Activated T-cell treated with anti-CD3 and anti-CD28 coated beads for 1 hour (primary cell): ENCODE measurements at places on chromosomes 6 and 20.
A peak's percentile ranks its signal among the peaks of the same experiment; 100 is the strongest.

DNA sequence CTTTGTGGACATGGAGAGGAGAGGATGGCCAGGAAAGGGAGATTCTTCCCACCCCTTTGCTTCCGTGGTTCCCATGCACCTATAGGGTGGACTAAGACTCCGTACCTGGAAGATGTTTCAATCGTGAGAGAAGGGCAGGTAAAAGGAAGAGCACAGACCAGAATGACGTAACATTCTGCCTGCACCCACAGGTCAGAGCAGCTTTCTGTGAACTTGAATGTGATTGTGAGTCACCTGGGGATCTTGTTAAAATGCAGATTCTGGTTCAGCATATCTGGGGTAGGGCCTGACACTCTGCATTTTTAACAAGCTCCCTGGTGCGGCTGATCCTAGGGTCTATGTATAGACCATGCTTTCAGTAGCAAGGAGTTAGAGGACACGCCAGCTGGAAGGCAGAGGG is 164.1 kb upstream of the SGK1 start:
- no peak for DNase-seq

- DNase-seq: no peak
These were observed 177.3 kb upstream of the TSHZ2 start for GRCh38 chr20:52794853-52795252.

- peak; percentile 22 for DNase-seq
These were observed 139.1 kb downstream of the KIF16B start for GRCh38 chr20:16434062-16434664.

- no peak for DNase-seq
These were observed 14.4 kb upstream of the RIPPLY2 start for GRCh38 chr6:83838727-83839126.

- no peak for DNase-seq
These were observed 68.5 kb downstream of the FOXC1 start for GRCh38 chr6:1678201-1678600.

DNA sequence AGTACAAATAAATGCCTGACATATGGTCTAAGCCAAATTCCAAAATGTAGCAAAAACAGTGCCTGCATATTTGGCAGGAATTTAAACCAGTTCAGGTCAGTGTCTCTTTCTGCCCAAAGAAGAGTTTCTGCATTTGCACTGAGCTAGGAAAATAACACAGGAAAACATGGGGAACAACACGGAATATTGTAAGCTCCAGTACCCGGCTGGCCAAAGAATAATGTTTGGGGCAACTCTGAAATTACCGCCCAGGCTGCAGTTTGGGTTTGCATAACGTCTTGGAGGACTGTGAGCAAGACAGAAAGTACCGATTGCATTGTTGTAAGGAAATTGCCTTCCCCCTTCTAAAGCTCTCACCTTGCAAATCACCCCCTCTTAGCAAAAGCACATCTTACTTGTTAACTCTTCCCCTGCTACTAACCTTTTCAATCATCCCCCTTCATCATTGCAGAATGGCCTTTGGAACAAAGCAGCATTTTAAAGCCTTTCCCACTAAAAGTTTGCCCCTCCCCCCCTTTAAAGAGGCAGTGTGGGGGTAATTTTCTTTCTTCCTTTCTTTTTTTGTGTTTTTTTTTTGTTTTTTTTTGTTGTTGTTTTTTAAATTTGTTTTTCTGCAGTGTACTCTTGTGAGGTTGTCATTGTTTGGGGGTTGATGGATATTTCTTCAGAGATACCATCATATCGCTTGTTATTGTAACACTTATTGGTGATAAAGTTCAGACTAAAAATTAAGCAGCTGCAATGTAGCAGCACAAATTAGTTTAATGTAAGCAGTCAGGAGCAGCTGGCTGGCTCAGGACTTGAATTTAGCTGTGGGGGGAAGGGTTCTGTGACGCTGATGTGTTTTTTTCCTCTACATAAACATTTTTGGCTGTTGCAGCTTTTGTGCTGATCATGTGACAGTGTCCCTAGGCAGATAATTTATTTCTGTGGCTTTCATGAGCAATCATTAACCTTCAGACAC is 100.0 kb upstream of the CITED2 start:
- no peak for DNase-seq

DNA sequence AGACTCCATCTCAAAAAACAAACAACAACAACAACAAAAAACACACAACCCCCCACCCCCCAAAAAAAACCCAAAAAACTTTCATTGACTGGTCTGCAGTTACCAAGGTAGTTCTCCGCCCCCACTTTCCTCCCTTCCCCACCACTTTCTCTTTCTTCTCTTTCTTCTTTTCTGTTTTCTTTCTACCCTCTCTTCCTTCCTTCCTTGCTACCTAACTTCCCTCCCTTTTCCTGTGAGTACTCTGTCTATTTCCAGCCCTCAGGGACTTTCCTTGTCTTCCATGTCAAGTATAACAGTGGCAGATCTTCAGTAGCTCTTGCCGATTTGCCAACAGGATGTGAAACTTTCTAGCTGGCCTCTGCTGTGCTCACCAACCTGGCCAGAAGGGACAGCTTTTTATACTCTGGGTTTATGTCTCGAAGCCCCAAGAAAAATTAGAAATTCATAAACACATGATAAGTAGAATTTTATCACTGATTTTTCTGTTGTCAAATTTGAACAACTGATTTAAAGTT is 399.5 kb downstream of the QKI start:
- no peak for DNase-seq

GRCh38 chr6:71181565-71181964 is 107.0 kb upstream of the OGFRL1 start:
- DNase-seq: no peak
